ENCODE measurements at places on chromosomes 12 and 14.
A peak's percentile ranks its signal among the peaks of the same experiment; 100 is the strongest.

DNA sequence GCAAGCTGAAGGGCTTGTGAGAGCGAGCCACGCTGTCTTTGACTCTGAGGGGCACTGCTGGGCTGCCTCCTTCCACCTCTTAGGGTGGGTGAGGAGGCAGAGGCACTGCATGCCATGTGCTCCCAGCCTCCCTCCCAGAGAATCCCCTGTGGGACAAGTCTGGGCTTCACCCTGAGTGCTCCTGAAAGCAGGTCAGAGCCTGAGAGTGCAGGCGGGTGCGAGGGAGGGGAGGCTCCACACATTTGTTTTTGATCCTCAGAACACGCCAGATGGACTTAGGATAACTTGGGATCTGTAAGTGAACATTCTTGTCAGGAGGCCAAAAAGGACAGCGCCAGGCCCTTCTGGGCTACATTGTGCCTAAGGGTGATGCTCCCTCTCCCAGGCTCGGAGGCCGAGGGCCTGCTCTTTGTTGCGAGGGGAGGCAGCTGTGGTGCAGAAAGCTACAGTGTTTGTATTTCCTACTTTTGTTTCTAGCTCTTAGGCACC lies 155.4 kb downstream of the TMX1 start:
- DNase-seq, result peak; percentile 14

DNA sequence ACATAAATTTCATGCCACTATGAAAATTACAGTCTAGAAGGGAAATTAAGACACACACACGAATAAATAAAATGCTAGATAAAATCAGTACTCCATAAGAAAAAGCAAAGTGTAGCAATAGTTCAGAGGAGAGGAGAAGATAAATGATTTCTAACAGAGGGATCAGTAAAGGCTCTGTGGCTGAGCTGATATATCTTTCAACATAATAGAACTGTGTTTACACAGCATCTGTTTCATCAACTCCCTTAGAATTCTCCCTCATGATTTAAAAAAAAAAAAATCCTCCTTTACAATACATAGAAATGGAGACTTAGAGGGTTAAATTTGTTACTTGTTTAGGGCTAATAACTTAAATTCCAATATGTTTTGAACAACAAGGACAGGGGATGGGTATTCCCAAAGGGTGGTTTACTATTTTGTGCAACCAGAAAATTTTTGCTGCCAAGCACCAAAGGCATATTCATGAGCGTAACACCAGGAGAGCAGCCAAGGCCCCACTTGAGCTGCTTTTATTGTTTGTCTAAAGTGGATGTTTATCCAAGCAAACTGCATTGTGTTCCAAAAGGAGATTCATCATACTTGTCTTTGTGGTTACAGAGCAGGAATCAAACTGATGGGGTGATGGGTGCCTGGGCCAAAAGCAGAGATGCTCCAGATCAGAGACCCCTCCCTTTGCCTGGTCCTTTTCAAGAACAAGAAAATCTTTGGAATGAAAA lies 162.7 kb downstream of the BMP4 start:
- no peak for DNase-seq

GRCh38 chr12:26556916-26557315 lies 276.1 kb downstream of the ITPR2 start:
- DNase-seq, result no peak

DNA sequence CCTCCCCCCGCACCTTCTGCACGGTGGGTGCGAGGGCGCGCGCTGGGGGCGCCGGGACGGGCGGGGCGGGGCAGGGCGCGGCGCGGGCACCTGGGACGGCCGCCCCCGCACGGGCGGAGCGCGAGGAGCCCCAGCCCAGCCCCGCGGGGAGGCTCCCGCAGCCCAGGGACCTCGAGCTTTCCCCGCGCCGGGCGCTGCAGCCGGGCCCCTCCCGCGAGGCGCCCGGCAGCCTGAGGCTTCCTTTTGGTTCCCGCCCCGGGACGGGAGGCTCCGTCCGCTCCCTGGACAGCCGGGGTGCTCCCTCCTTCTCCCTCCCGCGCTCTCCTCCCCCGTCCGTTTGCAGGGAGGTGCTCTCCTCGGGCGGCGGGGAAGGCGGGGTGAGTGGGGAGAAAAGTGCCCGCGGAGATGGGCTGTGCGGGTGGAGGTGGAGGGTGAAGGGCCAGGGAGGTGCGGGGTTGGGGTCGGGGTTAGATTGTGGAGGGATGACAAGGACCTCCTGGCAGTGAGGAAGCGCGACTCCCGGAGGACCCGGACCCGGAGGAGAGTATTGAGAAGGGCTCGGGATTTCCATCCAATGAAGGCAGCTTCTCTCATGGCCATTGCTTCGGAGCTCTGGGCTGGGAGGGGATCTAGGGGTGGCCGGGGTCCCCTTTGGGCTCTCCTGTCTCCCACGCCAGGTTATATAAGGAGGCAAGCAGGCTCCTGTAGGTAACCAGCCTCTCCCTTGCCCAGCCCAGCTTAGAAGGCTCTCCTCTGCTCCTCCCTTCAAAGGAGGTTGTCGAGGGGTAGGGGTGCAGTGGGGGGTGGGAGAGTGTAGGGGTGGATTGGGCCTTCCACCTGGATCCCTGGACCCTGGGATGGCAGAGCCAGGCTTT lies 645 bp downstream of the JDP2 start:
- DNase-seq, result no peak

DNA sequence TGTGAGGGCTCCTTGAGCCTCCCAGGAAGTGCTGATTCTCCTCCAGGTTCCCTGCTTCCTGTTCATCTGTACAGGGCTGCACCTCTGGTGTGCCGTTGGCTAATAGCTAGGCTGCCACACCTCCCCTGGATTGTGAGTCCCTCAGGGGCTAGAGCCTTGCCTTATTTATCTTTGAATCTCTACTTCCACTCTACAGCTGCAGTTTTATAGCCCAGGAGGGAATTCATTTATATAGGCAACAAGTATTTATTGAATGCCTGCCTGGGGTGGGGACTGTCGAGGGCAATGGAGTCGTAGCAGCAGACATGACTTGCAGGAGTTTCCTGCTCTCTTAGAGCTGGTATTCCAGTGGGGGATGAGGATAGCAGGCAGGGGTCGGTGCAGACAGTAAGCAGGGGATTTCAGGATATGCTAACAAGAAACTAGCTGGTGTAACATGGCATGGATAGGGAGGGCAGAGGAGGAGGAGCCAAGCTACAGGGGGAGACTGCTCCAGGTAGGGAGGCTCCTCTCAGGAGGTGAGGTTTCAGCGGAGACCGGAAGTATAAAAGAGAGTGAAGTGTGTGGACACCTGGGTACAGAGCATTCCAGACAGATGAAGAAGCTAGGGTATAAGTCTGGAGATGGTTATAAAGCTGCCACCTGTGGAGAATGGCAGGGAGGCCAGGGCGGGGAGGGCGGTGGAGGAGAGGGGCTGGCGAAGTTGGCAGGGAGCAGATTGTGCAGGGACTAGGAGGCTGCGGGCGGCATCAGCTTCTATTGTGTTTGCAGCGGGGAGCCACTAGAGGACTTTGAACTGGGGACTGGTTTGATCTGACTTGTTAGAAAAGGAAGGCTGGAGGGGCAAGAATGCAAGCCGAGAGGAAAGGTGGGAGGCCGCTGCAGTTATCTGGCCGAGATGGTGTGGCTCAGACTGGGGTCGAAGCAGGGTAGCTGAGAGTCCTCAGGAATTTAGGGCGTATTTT lies 17.2 kb downstream of the USP30 start:
- peak; percentile 82 for DNase-seq

DNA sequence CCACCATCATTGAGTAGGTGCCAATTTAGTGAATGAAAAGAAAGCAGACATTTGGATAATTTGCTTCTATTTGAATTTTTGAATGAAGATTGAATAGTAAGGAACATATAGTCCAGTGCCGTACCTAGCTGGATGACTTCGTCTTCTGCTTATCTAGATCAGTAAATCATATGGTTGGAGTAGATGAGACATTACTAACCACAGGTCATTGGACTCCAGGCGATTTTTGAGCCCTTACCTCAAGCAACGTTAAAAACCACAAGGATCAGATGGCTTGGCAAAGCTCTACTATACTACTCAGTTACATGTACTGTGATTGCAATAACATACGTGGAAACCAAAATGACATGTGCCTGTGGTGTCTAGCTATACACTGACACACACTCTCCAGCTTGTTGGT lies 1.7 kb upstream of the SPATS2 start:
- DNase-seq, result no peak
